Posterior cingulate gyrus (tissue), 11 donors: ENCODE measurements at places on chromosomes 1 and 21.
A peak's percentile ranks its signal among the peaks of the same experiment; 100 is the strongest.

GRCh38 chr21:35316933-35317332, 267.8 kb upstream of the RUNX1 start:
- no peak for DNase-seq

DNA sequence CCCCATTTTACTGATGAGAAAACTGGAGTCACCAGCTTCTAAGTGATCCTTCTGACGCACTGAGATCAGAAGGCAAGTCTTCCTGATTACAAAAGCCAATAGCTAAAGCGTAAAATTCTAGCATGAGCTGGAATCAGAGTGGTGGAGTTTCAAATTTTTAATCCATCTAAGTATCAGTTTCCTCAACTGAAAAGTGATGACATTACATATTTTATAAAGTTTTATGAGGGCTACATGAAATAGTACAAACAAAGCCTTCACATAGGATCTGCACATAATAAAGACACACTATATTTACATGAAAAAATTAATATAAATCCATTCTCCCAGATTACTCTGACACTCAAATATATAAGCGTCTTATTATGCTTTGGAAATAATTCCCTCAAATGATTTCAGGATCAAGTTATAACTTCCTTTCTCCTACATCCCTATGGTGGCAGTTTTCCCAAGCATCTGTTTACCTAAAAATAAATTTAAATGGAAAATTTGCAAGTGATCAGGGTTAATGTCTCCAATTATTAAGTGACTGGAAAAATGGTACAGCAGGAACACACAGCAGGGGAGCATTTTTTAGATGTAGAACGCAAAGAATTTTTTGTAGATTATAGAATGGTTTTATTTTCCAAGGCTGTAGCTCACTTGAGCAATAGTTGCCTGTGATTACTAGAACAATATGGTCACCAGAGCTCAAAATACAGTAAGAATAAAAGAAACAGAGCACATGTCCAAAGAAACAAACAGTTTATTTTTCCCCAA, 490.4 kb upstream of the C1orf87 start:
- no peak for DNase-seq

DNA sequence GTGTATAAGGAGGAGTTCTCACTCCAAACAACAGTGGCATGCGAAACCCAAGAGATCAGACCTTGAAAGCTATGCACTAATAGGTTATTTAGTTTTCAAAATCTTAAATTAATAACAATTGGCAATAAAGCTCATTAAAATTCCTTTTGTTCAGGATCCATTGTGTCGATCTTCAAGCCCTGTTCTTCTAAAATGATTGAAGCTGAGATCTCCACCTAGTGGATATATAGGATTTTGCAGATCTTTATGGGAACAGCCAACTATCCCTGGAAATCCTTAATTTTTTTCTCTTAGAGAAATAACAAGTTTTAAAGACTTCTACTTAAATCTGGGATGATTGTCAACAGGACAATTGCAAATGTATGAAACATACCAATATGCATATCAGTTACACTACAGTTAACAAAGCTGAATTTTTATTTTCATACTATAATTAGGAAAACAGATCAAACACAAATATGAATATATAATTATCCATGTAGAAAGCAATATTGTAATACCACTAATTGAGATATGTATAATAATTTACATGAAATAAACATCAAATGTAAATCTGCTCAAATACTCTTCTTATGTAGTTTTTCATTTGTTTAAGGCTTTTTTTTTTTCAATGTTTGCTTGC, 43.3 kb downstream of the LRRC53 start:
- no peak for DNase-seq

DNA sequence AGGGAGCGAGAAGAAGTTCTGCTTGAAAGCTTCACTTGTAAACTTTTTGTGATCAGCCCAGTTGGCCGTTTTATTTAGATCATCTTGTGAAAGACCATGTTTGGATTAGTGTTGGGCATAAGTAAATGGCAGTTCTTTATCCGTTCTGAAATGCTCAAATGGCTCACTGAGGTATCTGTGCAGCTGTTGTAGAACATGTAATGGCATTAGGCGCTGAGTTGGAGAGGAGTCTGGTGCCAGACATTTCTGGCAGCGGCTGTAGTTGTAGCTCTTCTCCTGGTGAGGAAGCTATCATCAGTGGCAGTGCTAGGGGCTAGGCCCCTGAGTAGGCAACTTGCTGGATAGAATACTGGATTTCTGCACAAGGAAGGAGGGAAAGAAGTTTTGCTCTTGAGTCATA, 321.6 kb downstream of the LMO4 start:
- no peak for DNase-seq

DNA sequence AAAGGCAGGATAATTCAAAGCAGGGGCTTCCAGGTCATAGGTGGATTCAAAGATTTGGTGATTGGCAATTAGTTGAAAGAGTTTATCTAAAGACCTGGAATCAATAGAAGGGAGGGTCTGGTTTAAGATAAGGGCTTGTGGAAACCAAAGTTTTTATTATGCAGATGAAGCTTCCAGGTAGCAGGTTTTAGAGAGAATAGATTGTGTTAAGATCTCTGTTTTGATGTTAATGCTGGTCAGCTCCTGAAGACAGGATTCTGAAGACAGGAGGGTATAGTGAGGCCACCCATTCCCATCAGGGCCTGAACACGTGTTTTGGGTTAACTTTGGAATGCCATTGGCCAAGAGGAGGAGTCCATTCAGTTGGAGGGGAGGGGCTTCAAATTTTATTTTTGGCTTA, 6.1 kb upstream of the PTBP2 start:
- DNase-seq = no peak

DNA sequence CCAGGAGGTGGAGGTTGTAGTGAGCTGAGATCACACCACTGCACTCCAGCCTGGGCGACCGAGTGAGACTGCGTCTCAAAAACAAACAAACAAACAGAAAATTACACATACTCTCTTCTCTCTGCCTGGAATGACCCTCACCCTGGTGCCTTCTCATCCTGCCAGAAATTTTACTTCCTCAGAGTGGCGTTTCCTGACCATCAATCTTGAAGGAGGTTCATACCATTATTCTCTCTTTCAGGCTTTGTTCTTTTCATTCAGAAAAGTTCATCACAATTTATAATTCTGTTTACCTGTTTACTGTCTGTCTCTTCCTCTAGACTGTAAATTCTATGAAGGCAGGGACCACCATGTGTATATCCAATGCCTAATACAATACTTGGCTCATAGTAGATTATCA, 79.3 kb downstream of the RPS6KA1 start:
- DNase-seq = no peak

DNA sequence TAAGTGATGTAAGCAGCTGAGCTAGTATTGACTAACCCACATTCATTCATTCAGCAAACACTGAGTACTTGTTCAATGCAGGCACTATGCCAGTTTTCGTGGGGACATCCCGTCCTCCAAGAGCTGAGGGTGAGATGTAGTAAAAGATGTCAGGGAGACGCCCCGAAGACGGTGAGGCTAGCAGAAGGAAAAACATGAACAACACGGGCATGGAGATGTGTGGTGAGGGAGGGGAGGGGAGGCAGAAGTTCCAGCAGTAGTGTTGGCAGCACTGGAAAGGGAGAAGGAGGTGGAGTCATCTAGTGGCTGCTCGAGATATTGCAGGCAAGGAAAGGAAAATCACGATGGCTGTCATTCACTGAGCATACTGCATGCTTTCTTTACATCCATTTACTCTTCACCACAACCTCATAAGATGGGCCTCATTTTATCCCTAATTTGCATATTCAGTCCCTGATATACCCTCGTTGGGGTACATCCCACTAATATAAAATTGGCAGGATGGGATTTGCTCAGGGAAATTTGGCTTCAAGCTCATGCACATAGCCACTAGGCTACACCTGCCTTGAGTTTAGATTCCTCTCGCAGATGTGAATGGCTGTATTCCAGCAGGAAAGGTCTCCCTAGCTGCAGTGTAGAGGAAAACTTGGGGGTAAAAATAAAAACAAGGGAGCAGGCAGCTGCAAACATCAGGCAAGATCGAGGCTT, 14.5 kb downstream of the PDZK1IP1 start:
- DNase-seq = no peak

DNA sequence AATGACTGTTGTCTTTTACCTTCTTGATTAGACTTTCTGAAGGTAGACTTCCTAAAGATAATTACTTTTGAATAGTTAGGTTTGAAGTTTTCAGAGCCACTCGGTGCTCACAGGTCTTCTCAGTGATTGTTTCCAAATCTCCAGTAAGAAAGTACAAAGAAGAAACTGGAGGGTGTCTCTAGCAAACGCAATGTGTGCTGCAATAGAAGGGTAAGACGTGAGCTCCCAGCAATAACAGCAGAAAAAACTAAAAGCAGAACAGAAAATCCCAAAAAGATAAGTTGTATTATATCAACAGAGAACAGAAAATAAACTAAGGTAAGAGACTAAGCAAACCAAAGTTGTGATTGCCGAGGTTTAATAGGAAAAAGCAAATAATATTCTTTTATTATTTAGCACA, 1.8 kb downstream of the CTTNBP2NL start:
- no peak for DNase-seq

GRCh38 chr1:151964510-151964909, 29.1 kb downstream of the S100A10 start:
- DNase-seq = no peak

GRCh38 chr1:189434461-189434860, 1043.2 kb downstream of the BRINP3 start:
- no peak for DNase-seq

- peak; percentile 78 for DNase-seq
These were observed 17.7 kb downstream of the RAP1GAP start for GRCh38 chr1:21651214-21652042.

DNA sequence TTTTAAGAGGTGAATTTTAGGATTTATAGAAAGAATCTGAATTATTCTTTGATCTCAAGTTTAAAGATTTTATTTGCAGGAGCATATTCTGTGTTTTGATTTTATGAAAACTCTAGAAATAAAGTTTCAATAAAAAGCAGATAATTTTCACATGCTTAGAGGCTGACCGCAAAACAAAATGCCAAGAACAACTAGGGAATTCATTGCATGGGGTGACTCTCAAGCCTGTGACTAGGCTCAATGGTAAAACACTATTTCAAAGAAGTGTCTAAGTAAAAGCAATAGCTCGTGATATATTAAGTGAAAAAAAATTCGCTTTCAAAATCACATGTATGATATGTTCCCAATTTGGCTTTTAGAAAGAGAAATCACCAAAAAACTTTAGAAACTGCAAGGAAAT, 49.6 kb downstream of the RPL5 start:
- no peak for DNase-seq

- no peak for DNase-seq
These were observed 175.6 kb upstream of the C1orf105 start for GRCh38 chr1:172244865-172245264.

- DNase-seq = no peak
These were observed 2.9 kb upstream of the LRRC8C start for GRCh38 chr1:89630048-89630447.

DNA sequence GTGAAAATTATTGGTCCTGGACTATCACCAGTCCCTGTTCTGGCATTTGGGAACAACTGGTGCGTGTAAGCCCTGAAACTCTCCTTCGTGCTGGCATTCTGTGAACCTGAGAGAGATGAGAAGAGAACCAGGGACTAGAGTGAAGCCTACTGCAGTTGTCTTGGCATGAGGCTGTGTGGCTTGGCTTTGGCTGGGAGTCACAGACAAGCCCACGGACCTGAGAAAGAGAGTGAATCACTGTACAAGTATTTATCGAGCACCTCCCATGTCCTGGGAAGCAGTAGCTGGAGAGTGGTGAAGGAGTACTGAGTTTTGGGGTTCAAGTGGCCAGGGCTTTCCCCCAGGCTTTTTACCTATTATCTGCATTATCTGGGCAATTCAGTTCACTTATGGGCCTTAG, 63.3 kb downstream of the FGGY start:
- DNase-seq = no peak

DNA sequence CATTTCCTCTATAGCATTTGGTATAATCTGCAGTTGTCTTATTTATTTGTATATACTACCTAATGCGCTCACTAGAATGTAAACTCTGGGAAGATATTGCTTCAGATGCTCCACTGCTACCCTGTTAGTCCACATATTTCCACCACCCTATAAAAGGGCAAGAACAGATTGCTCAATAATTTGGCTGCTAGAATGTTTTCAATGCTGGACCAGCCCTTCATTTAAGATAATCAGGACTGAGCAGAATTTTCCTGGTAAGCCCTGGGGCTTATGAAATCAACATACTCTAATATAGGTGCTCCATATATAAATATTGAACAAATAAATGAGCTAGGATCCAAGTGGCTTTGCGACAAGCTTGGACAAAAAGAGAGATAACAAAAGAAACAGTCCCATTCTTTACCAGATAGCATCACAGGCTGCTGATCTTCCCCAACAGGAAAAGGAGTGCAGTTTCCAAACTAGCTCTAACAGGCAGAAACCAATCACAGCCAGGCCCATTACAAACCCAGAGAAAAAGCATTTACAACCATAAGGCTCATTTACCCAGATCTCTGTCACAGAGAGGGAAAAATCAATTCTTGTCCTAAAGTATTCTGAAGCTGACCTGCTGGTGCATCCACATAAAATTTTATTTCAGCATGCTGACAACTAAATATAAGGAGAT, 8.3 kb downstream of the BCAR3 start:
- no peak for DNase-seq

GRCh38 chr1:68570871-68571270, 74.0 kb upstream of the DEPDC1 start:
- no peak for DNase-seq

DNA sequence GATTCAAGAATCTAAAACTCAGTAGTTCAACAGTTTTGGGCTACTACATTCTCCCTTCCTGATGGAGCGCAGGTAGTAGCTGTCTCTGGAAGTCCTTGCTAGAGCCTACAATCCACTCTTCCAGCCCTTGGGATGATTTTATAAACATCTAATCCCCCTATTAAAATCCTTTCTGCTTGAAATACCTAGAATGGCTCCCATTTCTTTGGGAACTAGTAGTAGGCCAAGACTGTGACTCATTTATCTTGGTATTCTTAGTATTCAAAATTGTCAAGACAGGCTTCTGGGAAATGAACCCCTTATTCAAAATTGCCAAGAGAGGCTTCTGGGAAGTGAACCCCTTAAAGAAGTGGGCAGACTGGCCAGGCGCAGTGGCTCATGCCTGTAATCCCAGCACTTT, 142.5 kb upstream of the FGGY start:
- no peak for DNase-seq

DNA sequence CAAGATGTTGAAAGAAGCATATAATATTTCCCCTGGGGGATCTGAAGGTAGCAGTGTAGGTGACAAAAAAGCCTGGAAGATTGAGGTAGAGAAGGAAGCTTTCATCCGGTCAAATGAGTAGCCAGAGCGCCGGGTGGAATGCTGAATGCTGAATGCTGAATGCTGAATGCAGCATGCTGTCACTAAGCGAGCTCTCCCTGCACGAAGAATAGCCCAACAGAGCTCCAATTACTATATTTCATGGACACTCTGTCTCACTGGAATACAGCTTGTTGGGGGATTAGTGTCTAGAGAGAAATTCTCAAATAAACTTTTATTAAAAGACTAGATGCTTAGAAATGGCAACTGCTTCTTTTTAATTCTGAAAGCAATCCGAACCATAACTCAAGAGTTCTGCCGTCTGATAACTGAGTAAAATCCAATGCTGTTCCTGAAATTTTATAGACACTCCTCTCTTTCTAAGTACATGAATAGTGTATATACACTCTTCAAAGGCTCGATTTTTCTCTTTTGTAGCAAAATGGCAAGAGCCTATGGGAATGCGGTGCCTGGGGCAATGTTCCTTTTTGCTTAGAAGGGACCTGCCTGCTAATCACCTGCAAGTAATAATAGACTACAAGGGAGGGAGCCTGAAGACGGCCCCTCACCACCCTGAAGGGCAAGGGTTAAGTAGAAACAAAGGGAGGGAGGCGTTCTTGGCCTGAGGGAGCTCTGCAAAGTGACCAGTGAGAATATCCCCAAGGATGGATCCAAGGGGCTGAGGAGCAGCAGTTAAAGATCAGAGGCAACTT, 203.7 kb upstream of the ESRRG start:
- no peak for DNase-seq

GRCh38 chr1:23868557-23869016, 497 bp upstream of the FUCA1 start:
- peak; percentile 26 for DNase-seq
